LNCaP clone FGC (cell line): ENCODE measurements at places on chromosomes 2 and 18.

- no peak for DNase-seq
Observed at GRCh38 chr18:66344227-66344626, 259.7 kb downstream of the CDH19 start.

DNA sequence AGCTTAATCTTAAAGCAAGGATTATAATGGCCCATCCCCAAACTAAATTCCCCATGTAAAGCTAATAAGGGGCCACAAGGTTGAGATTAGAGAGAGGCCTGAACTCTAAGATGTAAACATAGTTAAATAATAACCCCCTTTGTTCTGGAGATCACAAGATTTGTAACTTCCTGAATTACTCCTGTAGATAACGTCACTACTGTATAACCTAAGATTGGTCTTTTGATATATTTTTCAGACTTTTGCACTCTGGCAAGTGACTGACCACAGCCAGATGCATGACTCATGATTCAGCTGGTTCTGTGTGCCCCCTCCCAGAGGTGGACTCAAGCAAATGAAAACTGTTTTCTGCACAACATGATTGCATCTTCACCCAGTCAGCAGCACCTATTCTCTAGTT is 686.0 kb upstream of the DDX18 start:
- no peak for DNase-seq

DNA sequence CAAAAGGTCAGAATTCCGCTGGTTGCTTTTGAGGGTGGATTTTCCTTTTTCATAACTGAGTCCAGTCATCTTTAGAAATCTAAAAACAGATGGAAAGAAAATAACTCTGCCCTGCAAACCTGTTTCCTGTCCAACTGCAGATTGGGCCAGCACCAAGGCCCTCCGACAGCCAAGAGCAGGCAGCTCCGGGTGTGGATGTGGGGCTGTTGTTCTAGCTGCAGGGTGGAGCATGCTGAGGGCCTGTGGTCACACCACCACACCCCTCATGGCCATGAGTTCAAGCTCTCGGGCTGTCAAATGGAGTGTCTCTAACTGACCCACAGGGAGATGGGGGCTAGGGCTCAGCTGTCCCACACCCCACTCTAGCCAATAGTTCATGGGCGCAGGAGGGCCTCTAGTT is 69.3 kb upstream of the BZW1 start:
- DNase-seq = no peak

DNA sequence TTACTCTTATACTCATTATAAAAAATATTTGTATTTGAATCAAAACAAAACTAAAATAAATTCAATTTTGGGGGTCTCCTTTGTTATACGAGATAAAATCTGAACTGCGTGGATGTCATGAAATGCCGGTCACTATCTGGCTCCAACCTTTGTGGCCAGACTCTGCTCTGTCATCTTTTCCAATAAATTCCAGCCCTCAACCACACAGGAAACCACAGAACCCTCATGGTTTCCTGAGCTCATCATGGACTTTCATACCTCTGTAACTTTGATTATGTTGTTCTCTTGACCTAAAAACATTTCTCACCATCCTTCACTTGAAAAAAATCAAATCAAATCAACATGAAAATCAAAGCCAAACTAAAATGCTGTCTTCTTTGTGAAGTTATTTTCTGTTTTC is 724.7 kb downstream of the METTL4 start:
- no peak for DNase-seq

- no peak for DNase-seq
Observed at GRCh38 chr2:11483806-11484617, 18.1 kb upstream of the E2F6 start.

- peak; percentile 67 for DNase-seq
Observed at GRCh38 chr2:101832114-101832513, 134.6 kb downstream of the MAP4K4 start.

DNA sequence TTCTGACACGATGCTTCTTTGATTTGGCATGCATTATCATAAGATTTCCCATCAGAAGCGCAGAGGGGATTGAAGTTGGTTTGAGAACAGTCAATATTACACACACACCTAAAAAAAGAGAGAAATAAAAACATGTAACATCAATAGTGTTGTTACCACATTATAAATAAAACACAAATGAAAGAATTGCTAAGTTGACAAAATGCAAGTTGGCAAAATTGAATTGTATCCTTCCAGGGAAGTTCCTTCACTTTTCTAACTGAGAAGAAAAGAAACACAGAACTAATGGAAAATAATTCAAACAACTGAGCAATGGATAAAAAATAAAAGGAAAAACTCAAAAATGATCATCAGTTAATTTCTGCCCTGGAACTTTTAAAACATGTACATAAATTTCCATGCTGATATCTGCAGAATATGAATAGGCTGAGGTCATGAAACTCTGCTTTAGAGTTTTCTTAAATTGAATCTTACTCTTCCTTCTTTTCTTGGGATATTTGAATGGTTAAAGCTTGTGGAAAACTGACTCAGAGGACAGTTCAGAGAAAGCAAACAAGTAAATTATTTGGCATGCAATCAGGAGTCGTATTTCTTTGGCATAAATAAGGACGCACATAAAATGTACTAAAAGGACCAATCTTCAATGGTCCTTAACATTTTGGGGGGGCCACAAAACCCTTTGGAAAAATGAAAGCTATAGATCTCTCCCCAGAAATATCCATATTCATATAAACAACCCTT is 152.4 kb upstream of the CAVIN2 start:
- no peak for DNase-seq

DNA sequence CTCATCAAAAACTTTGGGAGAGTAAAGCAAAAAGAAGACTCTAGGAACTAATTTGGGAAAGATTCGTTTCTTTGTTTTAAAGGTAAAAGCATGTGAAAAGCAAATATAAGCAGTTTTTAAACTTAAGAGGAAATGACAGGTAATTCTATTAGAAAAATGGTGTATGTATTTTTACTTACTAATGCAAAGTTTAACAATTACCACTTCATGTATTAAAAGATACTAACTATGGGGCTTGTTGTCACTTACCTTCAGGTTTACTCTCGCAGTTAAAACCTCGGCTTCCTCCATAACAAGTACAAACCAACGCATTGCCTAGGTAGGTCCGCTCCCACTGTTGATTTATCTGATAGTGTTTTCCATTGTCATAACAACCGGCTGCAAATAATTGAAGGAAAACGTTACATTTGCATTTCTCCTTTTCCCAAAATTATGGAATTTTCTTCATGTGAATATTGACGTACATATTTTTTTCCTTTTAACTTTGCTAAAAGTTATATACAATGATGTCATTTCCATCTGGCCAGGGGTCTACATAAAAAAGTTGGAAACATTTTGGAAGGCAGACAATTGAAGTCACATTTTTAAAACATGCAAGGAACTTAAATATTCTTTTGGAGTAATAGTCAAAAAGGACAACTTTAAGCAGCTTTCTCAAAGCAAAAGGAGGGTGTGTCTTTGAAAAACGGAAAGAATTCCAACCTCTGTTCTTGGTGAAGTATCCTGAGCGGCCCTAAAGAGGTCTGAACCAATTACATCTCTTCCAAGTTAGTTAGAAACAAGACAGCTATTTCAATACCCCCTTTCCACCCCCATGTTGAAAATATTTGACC is 1.2 kb downstream of the FN1 start:
- no peak for DNase-seq

DNA sequence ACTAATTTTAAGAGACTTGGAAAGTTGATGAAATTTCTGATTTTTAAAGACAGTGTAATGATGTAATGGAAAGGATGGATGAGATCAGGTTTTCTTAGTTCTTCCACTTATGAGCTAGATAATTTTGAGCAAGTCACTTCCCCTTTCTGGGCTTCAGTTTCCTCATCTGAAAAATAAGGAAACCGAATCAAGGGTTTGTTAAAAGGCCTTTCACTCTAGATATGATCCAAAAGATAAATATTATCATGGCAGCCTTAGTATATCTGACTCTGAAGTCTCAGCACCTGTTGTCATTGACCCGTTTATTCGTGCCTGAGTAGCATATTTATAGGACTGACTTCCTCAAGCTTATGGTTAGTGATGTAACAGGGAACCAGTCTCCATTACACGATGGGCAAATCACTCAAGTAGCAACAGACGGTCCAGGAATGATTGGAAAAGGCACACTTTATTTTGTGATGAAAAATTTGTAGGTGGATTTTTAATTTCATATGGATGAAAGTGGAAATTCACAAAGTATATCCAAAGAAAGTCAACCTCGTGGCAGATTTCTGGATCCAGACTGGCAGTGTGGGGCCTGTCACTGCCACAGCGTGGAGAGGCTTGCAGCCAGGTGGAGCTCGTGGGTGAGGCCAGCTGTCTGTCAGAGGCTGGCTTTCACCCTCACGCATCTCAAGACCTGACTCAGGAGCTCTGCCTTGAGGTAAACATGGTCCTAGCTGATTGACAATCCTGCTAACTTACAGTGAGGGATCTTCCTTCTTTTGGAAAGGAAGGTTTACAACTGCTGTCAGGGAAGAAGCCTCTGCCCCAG is 137.9 kb upstream of the CXCR4 start:
- DNase-seq = no peak

GRCh38 chr18:33854086-33854826 is 276.2 kb downstream of the ASXL3 start:
- no peak for DNase-seq

GRCh38 chr18:8303151-8303755 is 306.0 kb upstream of the RAB12 start:
- DNase-seq = no peak

GRCh38 chr2:147663153-147663961 is 181.5 kb upstream of the ACVR2A start:
- DNase-seq = no peak

DNA sequence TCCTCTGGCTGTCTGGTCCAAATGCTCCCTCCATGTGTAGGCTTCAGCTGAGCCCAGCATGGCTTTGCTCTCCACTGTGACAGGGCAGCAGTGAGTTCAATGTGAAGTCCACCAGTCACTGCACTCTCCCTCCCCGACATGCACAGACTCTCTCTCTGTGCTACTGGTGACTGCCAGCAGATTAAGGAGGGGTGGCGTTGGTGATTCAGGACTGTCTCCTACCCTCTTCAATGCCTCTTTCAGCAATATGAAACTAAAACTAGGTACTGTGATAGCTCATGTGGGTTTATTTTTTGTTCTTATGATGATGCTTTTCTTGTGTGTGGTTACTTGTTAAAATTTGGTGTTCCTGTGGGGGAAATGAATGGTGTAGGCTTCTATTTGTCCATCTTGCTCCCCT is 201.0 kb upstream of the RBMS1 start:
- DNase-seq = no peak

- DNase-seq = no peak
Observed at GRCh38 chr18:55047546-55047945, 88.3 kb upstream of the CCDC68 start.

- DNase-seq = no peak
Observed at GRCh38 chr2:211455216-211455841, 898.9 kb downstream of the CPS1 start.

- DNase-seq = no peak
Observed at GRCh38 chr2:203972066-203972465, 35.5 kb downstream of the ICOS start.

- DNase-seq = no peak
Observed at GRCh38 chr2:1340141-1340512, 73.1 kb upstream of the TPO start.

- DNase-seq = no peak
Observed at GRCh38 chr2:206733341-206733740, 15.1 kb upstream of the DYTN start.

GRCh38 chr2:46518861-46519260 is 39.5 kb downstream of the TMEM247 start:
- no peak for DNase-seq

GRCh38 chr2:44131177-44131576 is 37.5 kb upstream of the PPM1B start:
- DNase-seq = no peak

DNA sequence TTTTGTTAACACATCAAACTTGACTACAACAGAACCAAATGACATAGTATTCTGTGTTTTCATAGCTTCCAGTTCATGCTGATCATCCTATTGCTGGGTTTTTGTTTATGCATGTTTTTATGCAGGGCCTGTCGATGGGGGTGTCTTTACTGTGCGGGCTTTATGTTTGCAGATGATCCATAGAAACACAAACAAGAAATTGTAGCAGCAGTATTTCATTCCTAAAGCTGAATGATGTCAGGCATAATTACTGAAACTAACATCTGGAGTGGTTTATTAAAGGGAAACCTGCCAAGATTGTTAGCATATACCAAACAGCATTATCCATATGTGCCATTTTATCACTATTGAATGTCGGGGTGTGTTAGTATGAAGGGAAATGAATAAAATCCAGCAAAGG is 129.7 kb downstream of the PTPRM start:
- DNase-seq = no peak

- no peak for DNase-seq
Observed at GRCh38 chr2:207051385-207051965, 112.2 kb downstream of the CPO start.
